A673 (cell line): ENCODE measurements at places on chromosomes 6 and 20.

DNA sequence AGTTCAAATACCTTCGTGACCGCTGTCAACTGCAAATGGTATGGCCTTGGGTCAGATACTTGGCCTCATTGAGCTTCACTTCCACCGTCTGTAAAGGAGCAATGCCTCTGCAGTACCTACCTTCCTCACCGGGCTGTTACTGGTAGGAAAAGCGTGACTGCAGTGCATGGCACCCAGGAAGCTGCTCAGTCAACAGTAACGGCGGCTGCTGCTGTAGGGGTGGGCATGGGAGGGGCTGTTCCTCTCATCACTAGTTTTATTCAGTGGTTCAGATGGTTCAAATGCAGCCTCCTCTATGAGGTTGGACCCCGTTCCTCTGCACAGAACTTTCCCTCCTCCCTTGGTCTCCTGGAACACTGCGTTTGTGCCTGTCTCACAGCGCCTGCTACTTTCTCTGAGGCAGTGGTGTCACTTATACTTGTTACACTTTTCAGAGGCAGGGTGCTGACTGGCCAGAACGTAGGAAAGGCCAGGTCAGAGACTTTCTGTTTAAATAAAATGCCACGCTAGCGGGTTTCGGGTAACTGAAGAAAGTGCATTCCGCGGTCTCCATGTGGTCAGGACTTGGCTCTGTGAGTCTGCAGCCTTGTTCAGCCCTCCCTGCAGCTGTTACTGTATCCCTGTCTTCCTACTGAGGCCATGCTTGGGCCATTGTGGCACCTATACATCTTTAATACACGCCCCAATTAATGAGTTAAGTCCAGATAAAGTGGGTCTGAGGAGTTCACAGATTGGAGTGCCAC is 279.6 kb downstream of the NRN1 start:
- no peak for DNase-seq

- no peak for DNase-seq
These were observed 52.7 kb downstream of the TGM2 start for GRCh38 chr20:38112261-38112929.

DNA sequence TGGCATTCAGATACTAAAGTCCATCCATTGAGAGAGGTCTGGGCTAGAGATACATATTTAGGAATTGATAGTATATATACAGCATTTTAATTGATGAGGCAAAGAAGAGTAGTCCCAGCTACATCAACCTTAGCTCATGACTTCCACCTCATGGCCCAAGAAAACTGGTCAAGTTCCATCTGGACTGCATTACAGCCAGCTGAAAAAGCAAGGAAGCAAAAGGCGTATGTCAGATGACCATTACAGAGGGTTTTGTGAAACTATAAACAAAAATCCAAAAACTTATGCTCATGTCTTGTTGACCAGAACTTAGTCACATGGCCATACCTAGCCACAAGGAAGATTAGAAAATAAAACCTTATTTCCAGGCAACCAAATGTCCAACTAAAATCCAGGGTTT is 46.8 kb upstream of the RNF146 start:
- DNase-seq, result no peak

GRCh38 chr6:5081955-5082354 is 3.2 kb upstream of the PPP1R3G start:
- no peak for DNase-seq

DNA sequence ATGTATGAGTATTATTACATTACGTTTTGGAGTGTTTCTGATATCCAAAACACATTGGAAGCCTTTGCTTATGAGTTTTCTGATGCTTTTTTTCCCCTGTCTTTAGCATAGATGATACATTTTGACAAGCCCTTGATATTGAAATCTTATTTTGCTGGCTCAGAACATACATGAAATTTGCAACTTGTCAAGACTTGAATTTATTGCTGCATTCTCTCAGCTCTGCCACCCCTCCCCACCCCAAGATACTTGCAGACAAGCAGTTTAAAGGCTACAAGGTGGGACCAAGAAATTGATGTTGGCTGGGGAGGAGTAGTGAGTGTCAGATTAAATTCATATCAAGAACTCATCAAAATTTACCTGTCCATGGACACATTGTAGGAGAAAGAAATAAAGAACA is 160.2 kb downstream of the GJA1 start:
- no peak for DNase-seq

GRCh38 chr20:16556301-16556700 is 16.9 kb downstream of the KIF16B start:
- DNase-seq, result no peak

- no peak for DNase-seq
These were observed 177.3 kb downstream of the PRL start for GRCh38 chr6:22119500-22119899.

DNA sequence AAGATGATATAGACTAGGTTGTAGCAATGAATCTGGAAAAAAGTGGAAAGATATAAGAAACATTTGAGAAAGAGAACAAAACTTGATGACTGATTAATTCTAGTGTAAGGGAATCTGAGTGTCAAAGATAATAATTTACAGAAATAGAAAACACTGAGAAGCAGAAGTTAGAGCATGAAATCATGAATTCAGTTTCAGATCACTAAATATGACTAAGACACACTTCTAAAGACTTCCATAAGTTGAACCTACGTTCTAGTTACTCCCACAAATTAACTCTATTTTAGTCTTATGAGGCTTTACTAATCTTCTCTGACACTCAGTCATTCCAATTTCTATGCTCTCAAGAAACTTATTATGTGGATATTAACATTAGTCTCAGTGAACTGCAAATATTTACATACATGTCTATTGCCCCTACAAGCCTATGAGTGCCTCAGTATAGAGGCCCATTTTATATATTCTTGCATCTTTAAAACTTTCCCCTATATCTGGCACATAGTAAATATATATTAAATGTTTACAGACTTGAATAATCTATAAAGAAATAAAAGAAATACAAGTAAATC is 30.4 kb downstream of the IBTK start:
- DNase-seq, result no peak

GRCh38 chr20:25178563-25179438 is 16.7 kb upstream of the ENTPD6 start:
- DNase-seq, result peak; percentile 49

DNA sequence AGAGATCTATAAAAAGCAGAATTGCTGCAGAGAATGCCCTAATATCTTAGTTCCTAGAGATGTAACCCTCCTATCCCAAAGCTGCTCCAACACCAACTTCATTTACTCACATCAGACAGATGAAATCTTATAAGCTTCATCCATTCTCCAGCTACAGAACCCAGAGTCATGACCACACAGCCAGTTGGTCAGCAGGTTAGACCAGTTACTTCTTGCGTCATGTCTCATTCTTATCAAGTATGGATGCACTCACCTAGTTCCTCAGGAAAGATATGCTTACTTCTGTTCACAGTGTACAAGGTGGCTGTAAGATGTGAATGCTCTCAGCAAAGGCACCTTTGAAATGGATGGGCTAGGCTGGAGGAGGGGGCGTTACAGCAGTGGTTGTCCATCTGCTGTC is 47.9 kb upstream of the ISM1 start:
- DNase-seq, result no peak

DNA sequence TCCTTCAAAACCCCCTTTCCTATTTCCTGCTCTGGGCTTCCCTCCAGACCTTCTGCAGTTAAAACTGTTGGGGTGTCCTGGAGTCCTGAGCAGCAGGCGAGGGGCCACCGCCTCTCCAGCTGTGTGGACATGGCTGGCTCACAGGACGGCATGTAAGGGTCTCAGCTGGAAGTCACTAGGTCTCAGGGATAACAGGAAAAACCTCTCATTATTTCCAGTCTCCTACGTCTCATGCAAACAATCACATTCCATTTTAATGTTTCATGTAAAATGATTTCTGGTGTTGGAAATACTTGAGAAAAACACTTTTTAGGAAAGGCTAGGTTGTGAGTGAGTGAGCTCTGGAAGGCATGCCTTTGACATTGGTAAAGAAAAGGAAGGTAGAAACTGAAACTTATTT is 158.7 kb downstream of the SCML4 start:
- DNase-seq, result no peak

DNA sequence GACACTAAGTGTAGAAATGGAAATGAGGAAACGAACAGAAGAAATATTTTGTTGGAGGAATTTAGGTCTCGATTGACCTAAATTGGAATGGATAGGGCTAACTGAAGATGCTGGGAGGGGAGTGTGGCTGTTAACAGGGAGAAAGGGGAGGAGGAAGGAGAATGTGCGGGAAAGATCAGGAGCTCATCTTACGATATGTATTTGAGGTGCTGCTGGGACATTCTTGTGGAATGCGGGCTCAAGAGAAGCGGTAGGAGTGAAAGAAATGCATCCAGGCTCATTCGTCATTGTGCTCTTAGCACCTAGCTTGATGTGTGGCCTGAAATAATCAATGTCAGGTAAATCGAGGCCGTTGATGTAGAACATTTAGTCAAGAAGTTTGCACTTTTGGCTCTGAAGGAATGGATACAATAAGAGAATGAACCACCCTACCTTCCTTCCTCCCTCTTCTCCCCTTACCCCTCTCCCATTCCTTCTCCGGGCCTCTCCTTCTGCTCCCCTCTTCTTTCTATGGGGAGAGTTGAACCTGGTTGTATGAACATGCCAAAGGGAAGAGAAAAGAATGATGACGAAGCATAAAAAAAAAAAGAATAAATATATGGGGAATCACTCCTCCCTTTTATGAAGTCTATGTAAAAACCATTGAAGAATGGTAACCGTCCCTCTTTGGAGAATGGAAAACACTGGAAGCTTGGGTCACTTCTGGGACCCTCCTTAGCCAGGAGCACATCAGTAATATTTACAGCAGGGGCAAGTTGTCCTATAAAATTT is 70.9 kb downstream of the SASH1 start:
- DNase-seq, result no peak

DNA sequence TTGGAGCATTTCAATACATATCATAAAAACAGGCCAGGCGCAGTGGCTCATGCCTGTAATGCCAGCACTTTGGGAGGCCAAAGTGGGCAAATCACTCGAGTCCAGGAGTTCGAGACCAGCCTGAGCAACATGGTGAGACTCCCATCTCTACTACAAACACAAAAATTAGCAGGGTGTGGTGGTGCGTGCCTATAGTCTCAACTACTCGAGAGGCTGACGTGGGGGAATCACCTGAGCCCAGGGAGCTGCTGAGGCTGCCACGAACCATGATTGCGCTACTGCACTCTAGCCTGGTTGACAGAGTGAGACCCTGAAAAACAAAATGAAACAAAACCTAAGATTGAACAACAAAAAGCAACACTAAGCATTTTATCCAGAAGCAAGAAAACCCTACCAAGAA is 47.2 kb downstream of the BACH2 start:
- DNase-seq, result no peak

GRCh38 chr6:115214283-115214682 is 846.4 kb downstream of the FRK start:
- DNase-seq, result no peak

- no peak for DNase-seq
These were observed 7.1 kb downstream of the RREB1 start for GRCh38 chr6:7114744-7115458.

- DNase-seq, result no peak
These were observed 202.8 kb downstream of the DLL1 start for GRCh38 chr6:170087941-170088581.
